NCI-H1436 (cell line): ENCODE measurements at places on chromosomes 4 and X.

GRCh38 chrX:65537229-65537628 lies 2.6 kb upstream of the LAS1L start:
- no peak for DNase-seq

DNA sequence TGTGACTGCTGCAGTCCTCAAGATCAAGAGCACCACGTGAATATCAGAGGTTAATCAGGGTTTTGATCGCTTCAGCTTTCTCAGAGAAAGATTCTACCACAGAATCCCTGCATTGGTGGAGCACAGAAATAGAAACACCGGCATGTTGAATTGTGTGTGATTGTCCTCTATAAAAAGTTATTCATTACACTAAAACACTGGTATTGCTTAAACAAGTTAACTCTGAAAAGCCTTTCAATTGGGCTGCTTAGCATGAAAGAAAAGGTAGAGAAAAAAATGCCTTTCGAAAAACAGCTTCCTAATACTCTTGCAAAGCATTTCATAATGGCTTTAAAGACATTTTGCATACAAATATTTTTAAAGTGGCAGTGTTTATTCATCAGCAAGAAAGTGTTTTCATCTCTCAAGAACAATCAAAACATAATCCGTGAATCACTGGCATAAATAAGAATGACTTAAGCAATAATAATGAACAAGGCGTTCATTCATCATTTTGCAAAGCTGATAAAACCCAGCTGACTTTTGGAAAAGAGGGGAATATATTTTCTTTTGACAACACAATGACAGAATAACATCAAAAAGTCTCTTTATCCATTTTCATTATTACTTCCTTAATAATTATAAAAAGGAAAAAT lies 61.1 kb downstream of the HELT start:
- no peak for DNase-seq

DNA sequence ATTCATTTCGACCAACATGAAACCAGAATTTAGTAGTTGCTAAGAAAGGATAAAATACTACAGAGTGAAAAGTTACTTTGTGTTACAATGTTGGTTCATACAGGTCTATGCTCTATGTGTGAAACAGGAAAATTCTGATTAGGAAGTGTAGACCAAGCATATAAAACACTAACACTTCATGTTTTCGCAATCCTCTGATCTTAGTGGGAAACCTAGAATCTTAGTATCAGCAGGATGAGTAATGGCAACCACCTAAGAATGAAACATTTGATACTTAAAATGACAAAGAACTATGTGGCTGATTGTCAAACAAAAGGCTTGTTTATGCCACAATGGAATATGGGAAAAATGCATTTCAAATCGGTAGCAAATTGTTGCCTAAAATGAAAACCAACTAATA lies 116.1 kb downstream of the AMMECR1 start:
- DNase-seq = no peak

DNA sequence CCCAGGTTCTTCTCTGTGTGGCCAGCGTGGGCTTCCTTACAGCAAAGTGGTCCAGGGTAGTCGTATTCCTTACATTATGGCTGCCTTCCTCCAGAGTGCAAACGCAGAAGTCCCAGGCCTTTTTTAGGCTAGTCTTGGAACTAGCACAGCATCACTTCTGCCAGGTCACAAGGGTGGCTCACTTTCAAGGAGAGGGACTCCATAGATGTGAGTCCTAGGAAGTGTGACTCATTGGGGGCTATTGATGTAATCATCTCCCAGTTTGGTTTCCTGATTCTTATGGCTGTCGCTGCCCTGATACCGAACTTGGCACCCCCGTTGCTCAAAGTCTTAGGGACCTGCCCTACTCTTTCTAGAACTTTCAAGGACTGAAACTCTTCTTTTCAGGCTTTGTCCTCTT lies 140.0 kb downstream of the DCK start:
- no peak for DNase-seq

- DNase-seq = no peak
Measured at GRCh38 chr4:110543577-110543976, 67.6 kb downstream of the ENPEP start.

GRCh38 chr4:2947926-2948325 lies 15.3 kb downstream of the NOP14 start:
- DNase-seq = no peak

GRCh38 chr4:105780176-105780575 lies 71.6 kb downstream of the GSTCD start:
- DNase-seq = no peak

DNA sequence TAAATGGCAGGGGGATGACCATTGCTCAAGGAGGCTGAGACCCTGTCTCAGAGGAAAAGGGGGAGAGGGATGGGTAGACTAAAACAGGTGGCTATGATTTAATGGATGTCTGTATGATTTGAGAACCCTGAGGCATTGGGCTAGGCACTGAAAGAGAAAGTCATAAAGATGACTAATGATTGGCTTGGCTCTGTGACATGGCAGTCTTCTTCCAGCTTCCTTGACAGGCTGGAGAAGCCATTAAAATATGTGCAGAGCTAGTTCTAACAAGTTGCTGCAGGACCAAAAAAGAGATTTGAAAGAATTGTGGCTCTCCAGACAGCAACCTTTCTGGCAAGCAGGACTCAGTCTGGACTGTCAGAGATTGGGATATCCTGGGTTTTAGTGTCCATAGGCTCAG lies 53.6 kb downstream of the AMER1 start:
- no peak for DNase-seq

DNA sequence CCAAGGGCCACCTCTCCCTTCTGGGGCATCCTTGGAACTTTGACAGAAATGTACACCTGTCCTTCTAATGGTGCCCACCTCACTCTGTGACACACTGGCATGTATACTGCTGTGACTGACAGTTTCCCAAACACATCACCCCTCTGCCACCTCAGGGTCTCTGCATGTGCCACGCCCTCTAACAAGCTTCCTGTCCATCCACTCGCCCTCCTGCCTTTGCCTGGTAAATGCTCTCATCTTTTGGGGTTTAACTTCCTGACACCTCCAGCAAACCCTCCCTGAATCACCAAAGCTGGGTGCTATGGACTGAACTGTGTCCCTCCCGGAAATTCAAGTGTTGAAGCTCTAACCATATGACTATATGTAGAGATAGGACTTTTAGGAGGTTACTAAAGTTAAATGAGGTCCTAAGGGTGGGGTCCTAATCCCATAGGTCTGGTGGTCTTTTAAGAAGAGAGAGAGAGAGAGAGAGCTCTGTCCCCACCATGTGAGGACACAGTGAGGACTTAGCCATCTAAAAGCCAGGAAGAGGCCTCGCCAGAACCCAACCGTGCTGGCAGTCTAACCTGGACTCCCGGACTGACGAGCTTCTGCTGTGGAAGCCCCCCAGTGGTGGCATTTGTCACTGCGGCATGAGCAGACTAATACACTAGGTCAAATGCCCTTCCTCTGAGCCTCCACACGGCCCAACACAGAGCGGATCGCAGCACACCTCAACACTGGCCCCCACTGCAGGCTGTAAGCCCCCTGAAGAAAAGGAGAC lies 95.6 kb downstream of the AFAP1 start:
- DNase-seq = peak; percentile 0

- DNase-seq = no peak
Measured at GRCh38 chr4:36282503-36283030, 1.2 kb downstream of the DTHD1 start.

DNA sequence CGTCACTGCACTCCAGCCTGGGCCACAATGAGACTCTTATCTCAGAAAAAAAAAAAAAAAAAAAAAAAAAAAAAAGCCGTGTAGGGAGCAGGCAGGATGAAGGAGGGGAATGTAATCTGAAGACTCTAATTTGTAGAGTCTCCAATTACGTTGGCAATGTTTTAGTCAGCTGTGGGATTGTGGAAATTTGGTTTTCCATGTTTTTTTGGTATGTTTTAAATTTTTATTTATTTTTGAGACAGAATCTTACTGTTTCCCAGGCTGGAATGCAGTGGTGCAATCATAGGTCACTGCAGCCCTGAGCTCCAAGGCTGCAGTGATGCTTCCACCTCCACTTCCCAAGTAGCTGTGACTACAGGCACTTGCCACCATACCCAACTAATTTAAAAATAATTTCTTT lies 56.5 kb downstream of the NSD2 start:
- DNase-seq = no peak

GRCh38 chr4:186832906-186833305 lies 109.2 kb upstream of the FAT1 start:
- DNase-seq = no peak

DNA sequence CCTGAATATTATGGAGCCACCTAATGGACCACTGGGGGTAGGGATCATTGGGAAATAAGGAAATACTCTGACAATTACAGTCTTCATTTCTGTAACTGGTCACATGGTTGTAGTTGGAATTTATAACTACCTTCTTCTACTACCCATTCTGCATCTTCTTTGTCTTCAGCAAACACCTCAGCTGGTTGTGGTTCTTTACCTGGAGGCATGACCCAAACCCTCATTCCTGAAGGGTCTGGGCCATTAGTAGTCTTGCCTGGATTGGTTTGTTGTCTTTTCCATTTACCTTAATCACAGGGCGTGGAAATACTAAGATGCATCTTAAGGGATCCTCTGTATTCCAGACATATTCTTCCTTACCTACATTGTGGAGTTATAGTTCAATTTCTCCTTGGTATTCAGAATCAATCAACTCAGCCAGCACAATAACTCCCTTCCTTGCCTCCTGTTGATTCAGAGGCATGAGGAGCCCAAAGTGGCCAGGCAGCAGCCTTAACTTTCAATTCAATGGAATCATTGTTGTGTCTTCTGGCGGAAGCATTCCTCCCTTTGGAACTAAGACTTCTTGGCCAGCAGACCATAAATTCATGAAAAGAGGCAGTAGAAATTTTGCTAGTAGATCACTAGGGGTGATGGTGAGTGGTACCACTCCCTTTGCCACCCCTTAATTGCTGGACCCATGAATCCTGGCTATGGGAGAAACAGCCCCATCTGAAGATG lies 75.7 kb upstream of the RAP2C start:
- DNase-seq = no peak

- DNase-seq = no peak
Measured at GRCh38 chrX:56025872-56026571, 206.1 kb upstream of the KLF8 start.

DNA sequence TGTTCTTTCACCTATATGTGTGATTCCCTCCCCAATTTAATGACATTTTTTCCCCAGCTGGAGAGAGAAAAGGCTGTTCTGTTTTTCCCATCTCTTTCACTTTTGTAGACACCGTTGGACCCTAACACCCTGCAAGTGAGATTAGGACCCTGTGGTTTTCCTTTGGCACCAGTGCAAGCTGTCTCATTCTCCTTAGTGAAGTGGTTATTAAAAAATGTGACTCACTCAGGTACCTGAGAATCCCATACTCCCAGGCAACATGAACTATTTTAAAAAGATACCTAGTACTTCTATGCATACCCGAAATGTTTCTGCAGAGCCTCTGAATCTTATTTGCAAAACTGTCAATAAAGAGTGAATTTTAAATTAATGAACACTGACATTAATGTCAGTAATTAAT lies 175.7 kb upstream of the TBC1D9 start:
- no peak for DNase-seq

- no peak for DNase-seq
Measured at GRCh38 chr4:53019485-53020382, 157.6 kb downstream of the RASL11B start.

DNA sequence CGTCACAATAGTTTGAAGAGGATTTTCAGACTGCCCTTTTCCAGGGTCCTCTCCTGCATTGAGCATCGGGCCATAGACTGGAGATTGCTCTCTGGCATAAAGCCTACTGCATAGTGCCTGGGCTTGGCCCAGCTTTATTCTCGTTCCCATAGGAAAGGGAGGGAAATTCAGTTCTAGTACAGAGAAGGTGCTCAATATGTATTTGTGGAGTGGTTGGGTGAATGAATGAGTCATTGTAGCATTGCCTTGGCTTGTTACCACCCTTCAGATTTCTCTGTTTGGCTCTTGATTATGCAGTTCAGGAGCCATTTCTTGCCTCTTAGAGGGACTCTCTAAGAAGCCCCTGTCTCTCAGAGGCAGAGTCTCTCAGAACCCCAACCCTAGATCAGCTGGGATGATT lies 2.6 kb downstream of the TMEM35A start:
- no peak for DNase-seq

GRCh38 chr4:95129031-95129430 lies 371.3 kb downstream of the BMPR1B start:
- DNase-seq = no peak

- no peak for DNase-seq
Measured at GRCh38 chr4:37555322-37555721, 130.9 kb downstream of the RELL1 start.

- no peak for DNase-seq
Measured at GRCh38 chrX:74242050-74242449, 61.9 kb upstream of the ZCCHC13 start.

- no peak for DNase-seq
Measured at GRCh38 chr4:164318350-164318749, 435.6 kb upstream of the SMIM31 start.

DNA sequence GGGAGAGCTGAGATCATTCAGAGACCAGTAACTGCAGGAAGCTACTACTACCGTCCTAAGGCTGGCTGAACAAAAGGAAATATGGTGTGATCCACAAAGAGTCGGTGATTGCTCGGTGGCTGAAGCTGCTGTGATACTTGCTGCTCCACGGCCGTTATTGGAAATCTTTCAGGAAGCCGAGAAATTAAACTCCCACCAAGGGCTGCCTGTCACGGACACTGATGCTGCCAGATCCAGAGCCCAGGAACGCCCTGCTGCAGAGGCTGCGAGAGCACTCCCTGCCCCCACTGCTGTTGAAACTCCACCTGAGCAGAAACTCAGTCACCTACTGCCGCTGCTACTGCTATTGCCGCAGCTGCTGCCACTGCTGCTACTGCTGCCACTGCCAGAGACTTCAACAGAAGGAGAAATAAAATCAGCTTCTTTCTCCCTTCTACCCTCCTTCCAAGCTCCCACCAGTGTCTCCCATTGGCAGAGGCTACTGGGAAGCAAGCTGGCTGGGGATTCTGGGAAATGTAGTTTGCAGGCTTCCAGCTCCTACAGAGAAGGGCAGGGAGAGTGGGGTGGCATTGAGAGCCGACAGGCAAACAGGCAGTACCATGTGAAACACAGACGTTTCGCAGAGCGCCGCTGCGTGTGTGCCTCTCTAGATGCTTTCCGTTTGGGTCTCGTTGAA lies 126.0 kb upstream of the ENPP6 start:
- DNase-seq = peak; percentile 73

DNA sequence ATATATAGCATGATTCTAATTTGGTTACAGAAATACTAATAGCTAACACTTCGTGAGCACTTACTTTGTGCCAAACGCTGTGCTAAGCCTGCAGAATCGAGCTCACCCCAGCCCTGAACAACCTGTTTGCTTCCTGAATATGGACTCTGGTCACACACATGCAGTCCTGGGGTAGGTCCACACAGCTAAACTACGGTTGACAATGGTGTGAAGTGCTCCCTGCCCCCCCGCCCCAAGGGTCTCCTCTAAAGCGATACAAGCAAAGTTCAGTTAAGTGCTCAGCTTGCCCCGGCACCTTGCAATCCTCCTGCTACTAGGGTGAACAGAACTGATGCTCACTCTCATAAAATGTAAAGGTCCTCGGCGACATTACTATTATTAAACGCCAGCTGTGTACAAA lies 879 bp downstream of the FOXP3 start:
- no peak for DNase-seq

DNA sequence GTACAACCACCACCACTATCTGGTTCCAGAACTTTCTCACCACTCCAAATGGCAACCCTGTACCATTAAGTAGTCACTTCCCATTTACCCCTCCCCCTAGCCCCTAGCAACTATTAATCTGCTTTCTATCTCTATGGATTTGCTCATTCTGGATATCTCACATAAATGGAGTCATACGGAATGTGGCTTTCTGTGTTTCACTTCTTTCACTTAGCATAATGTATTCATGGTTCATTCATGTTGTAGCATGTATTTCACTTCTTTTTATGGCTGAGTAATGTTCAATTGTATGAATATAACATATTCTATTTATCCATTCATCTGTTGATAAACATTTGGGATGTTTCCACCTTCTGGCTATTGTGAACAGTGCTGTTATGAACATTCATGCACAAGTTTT lies 104.7 kb downstream of the AMMECR1 start:
- no peak for DNase-seq
